Trophoblast cell (in vitro differentiated cells and primary cell): ENCODE measurements at places on chromosomes 2 and 18.
A peak's percentile ranks its signal among the peaks of the same experiment; 100 is the strongest.

DNA sequence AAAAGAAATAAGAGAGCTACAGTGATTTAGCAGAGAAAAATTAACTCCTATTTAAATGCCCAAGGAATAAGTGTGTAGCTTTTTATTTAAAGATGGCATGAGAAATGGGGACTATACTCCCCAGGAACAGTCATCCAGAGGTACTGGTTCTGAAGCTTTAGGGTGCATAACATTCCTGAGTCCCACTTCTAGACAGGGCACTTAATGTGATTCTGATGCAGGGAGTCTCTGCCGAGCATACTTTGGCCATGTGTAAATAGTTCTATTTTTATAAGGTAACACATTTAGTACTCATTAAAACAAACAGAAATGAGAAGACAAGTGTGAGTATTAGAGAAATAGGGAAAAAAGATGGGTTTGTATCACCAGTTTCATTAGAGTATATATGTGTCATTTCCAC is 154.7 kb upstream of the WDSUB1 start:
- no peak for DNase-seq

GRCh38 chr18:78945628-78946027 is 34.0 kb upstream of the SALL3 start:
- no peak for DNase-seq

DNA sequence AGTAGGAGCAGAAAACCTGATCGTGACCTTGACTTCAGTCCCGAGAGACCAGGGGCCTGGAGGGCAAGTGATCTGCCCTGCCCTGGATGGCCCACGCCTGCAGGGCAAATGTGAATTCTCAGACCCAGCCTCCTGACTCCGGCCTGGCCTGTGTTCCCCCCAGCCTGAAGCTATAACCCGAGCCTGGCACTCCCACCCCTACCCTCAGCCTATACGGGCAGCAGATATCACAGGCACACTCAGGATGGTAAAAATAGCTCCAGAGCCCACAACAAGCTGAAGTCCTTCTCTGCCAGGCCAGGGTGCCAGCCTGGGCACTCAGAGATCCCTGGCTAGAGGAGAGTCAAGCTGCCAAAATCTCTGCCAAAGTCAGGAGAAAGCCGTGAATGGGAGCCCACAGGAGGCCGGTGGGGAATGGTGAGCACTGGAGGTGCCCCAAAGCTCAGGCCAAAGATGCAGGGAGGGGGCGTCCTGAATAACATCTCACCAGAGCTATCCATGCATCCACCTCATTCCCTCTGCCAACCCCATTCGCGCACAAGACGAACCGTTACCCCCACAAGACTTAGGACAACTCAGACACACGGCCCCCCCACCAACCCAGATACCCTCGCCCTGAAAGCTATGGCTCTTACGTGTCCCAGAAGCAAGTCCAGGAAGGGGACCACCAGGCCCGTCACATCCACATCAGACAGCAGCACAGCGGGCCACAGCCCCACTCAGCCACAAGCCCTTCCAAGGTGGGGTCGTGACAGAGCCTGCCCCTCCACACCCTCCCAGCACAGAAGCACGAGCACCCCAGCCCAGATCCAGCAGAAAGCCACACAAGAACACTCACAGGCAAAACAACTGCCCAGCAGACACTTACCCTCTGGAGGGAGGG is 144.9 kb downstream of the TNS1 start:
- DNase-seq: no peak

- DNase-seq: no peak
Measured at GRCh38 chr2:132515010-132515409, 98.4 kb downstream of the GPR39 start.

DNA sequence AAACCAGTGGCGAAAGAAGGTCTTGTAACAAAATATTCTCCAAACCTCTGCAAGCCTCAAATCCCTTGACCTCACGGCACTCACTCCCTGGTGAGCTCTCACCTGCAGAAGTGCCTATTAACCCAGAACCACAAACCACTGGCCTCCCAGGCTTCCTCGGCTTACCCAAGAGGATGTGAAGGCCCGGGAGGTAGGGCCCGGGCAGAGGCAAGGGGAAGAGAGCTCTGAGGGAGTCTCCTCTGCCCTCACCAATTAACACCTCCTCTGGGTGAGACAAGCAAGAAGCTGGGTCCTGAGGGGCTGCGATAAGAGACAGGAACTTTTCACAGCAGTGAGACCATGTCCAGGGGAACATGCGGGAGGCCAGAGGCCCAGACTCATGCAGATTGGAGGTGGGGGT is 53.7 kb downstream of the EMX1 start:
- DNase-seq: no peak

DNA sequence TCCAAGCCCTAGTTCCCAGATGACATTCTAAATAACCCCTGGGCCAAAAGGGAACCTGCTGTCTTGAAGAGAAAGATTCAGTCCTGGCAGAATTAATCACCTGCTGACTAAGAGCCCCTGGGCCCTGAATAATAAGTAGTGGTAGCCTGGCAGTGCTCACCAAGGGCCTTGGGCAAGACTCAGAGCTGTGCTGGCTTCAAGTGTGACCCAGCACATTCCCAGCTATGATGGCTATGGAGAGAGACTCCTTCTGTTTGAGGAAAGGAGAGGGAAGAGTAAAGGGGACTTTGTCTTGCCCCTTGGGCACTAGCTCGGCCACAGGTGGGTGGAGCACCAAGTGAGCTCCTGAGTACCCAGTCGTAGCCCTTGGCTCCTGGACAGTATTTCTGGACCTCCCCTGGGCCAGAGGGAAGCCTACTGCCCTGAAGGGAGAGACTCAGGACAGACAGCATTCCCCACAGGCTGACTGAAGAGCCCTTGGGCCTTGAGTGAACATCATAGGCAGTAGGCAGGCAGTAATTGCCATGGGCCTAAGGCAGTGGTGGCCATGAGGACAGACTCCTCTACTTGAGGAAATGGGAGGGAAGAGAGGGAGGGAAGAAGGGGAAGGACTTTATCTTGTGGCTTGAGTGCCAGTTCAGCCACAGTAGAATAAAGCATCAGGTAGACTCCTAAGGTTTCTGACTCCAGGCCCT is 40.0 kb upstream of the INPP4A start:
- peak; percentile 87 for DNase-seq

DNA sequence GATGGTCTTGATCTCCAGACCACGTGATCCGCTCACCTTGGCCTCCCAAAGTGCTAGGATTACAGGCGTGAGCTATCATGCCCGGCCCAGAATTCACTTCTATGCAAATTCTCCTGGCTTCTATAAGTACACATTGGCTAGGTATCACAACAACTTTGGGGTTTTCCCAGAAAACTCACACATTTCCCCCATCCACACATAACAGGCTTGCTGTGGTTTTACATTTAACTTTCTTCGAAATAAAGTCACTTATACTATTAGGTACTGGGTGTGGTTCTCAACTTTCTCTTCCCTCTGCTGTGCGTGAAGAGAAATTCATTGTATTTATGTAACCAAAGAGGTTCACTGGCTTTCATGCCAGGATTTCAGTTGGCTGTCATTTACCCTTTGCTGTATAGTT is 439.4 kb upstream of the CWC22 start:
- no peak for DNase-seq

DNA sequence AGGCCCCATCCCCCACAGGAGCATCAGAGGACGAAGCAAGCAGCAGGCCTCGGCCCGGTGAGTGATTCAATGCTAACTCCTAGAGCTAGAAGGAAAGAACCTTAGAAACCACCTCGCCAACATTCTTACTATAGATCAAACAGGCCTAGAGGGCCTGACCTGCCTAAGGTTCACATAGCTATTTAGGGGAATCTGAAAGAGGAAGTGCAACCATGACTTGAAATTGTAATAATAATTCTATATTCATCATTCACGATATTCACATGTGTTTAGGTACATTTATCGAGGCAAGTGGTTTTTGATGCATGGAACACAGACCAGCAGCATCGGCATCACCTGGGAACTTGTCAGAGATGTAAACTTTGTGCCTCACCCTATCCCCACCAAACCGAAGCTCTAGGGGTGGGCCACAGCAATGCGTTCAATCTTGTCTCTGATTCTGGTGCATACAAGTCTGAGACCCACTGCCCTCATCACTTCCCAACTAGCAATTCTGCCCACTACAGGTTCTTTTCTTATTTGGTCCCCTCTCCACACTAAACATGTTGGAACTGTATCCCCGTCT is 78.0 kb upstream of the DNMT3A start:
- DNase-seq: no peak

GRCh38 chr2:24262421-24262970 is 87.6 kb downstream of the FAM228A start:
- no peak for DNase-seq

DNA sequence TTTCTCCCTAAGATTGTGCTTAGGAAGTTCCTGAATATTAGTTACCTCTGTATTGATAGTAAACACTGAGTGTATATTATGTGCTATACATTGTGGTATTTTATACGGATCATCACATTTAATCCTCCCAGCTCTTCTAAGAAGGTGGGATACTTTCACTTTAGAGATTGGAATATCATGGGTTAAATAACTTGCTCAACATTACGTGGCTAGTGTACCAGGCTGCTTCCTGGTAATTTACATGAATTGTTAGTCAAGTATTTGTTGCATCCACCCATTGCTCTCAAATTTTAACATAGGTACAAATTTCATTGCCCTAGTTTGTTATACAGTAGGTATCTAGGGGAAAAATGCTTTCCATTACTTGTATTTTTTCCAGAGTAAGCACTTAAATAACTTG is 21.4 kb downstream of the FAM98A start:
- DNase-seq: no peak

DNA sequence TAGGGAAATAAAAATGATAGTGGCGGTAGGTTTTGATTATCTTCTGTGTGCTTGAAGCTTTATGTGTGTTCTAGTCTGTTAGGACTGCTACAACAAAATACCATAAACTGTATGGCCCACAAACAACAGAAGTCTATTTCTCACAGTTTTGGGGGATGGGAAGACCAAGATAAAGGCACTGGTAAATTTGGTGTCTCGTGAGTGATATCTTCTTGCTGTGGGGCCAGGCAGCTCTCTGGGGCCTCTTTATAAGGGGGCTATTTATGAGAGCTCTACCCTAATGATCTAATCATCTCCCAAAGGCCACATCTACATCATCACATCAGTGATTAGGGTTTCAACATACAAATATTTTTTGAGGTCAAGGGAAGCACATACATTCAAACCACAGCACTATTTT is 86.8 kb upstream of the SPHKAP start:
- DNase-seq: no peak

DNA sequence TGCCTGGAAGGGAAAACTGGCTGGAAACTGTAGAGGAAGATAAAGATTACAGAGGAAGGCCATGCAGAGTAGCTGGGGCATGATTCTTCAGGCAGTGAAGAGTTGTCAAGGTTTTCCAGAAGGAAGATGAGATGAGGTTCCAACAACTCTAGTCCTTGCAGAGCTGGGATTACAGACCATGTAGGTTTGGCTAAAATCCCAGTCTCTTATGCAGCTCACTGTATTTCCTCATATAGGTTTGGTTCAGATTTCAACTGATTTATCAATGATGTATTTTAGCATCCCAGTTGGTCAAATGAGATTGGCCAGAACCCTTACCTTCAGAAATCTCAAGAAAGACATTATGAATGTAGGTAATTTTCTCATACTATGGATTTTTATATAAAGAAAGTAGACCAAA is 16.4 kb downstream of the FAP start:
- no peak for DNase-seq

DNA sequence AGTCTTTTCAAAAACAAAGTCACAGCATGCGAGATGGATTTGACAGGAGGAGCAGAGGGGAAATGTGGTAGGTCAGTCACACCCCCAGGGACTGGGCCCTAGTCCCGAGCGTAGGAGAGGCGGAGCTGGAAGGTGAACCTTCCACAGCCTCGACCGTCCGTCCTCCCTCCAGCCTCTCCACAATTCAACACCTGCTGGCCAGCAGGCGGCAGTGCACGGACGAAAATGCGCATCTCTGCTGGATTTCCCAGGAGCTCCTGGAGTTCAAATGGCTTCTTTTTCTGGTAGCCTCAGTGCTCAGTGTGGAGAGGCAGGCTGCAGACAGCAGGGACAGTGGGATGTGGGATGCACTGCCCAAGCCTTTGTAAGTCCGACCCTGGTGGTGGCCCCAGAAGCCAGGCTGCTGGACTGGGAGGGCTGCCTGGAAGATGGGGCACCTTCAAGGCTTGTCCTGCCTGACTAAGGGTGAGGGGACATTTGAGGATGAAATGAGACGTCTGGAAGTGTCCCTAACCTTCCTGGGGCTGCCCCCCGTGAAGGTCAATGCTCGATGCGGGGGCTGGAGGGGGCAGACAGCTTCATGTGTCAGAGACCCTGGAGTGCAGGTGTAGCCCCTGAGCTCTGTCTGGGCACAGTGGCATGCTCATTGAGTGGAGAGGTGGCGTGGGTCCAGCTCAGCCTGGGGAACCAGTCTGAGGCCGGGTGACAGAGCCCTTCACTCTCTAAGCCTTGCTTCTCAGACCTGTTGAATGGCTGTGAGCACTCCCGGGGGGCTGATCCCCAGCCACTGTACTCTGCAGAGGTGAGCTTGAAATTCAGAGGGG is 189.5 kb downstream of the TFCP2L1 start:
- peak; percentile 33 for DNase-seq

DNA sequence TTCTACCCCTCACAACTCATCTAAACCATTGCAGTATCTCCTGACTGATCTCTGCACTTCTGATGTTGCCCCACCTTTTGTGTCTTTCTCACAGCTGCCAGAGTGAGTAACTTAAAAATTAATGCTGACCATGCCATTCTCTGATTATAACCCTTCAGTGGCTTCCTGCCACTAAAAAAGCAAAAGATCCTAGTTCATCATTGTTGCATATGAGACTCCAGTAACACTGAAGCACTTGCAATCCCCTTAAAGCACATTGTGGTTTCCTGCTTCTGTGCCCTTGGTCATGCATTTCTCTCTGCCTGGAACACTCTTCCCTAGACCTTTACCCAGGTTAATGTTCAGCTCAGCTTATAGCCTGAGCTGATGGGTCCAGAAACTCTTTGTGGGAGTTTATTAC is 95.1 kb upstream of the WDSUB1 start:
- DNase-seq: no peak

DNA sequence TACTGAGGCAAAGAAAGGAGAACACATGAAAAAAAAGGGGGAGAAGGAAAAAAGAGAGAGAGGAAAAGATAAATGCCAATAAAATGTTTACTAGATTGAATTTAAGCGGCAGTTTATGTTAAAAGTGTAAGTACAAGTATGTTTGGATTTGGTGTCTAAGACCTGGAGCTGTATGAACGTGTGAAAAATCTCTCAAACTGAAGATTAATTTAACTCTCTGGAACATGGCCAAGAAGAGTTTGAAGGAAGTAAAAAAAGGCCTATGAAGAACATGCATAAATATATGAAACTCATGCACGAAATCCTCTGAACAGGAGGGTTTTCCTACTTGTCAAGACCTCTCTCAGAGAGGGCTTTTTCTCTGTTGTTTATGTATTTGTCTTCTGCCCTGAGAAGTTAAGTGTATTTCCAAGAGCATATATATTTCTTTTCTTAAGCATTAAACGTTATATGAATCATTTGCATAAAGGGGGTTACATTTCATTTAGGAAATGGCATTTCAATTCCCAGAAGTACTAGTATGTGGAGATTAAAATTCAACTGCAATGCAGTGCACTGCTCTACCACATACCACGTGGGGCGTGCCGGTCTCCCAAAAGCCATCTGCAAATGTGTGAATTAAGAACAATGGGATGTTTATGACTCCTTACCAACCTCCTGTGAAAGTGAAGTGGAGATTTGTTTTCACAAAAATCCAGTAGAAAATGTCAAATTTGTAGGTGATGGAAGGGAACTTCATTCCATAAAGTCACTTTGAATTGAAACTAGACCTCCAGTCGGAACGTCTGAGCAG is 281.1 kb upstream of the TRIB2 start:
- DNase-seq: no peak
